ENCODE measurements at places on chromosomes 4 and X. TPM values are rescaled to one million over a fixed set of nuclear protein-coding genes. Genes with fewer than 3 reads are reported as not detected.

DNA sequence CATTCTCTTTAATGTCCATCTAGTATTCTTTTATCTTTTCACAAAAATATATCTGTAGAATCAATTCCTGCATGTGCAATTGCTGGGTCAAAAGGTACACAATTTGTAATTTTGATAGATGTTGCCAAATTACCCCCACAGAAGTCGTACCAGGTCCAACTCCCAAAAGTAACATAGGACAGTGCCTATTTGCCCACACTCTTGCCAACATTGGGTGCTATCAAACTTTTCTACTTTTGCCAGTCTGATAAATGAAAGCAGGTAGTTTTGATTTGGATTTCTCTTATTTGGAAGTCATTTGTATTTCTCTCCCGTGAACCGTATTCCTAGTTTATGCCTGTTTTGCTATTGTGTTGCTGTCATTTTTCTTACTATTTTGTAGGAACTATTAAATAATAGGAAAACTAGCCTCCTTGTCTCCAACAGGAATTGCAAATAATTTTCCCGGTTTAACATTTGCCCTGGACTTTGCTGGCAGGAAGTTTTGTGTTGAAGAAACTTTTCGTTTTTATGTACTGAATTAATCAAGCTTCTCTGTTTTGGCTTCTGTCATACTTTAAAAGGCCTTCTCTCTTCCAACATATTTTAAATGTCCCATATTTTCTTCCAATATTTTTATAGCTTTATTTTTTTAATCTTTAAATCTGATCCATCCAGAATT is 33.1 kb downstream of the ZNF275 start:
- H3K4me1 ChIP-seq: no peaks in the 10 kb centered on the region
- no peaks in the 10 kb centered on the region for H3K36me3 ChIP-seq
- DNase-seq: no peak
- no peak overlapping the region for H3K4me3 ChIP-seq
- H3K27ac ChIP-seq: no peak overlapping the region
- H3K27me3 ChIP-seq: no peaks in the 10 kb centered on the region

- no peak overlapping the region for H3K27ac ChIP-seq
- H3K4me1 ChIP-seq: no peaks in the 10 kb centered on the region
- no peak for DNase-seq
- no peak overlapping the region for H3K4me3 ChIP-seq
- no peaks in the 10 kb centered on the region for H3K27me3 ChIP-seq
Measured at GRCh38 chrX:109710181-109710580, 22.9 kb downstream of the ACSL4 start.

DNA sequence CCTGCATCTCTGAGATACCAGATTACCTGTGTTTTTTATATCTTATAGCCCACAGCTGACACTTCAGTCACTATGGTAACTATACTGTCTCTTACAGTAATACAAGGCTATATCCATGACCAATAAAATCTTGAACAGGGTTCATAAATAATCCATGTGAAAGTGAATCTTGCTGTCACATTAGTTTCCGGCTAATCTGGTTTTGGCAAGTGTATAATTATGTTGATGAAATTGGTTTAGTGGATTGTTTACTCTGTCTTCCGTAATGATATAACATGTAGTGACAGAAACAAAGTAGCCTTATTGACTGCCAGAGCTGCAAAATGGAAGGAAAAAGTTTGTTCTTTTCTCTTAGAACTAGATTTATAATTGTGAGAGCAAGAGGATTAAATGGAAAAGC is 686.6 kb upstream of the PABPC4L start:
- DNase-seq: no peak
- H3K4me3 ChIP-seq: no peak overlapping the region
- H3K4me1 ChIP-seq: no peaks in the 10 kb centered on the region
- no peaks in the 10 kb centered on the region for H3K36me3 ChIP-seq

DNA sequence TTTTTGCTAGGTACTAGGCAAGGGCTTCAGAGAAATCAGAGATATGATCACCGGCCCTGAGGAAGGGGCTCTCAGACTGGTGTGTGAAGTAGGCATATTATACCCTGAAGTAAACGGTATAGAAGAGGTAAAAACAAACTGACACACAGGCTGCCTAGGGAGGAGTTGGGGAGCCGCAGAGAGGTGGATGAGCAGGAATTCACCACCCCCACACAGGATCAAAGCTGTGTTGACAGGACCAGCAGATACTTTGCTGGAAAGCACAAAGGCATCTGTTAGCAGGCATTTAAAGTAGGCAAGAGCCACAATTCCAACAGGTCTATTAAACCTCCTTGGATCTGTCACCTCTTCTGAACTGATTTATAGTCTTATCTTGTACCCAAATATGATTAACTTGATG is 71.8 kb upstream of the GPR34 start:
- H3K36me3 ChIP-seq: no peaks in the 10 kb centered on the region
- H3K4me1 ChIP-seq: no peaks in the 10 kb centered on the region
- DNase-seq: no peak
- no peak overlapping the region for H3K27ac ChIP-seq
- H3K4me3 ChIP-seq: no peak overlapping the region

DNA sequence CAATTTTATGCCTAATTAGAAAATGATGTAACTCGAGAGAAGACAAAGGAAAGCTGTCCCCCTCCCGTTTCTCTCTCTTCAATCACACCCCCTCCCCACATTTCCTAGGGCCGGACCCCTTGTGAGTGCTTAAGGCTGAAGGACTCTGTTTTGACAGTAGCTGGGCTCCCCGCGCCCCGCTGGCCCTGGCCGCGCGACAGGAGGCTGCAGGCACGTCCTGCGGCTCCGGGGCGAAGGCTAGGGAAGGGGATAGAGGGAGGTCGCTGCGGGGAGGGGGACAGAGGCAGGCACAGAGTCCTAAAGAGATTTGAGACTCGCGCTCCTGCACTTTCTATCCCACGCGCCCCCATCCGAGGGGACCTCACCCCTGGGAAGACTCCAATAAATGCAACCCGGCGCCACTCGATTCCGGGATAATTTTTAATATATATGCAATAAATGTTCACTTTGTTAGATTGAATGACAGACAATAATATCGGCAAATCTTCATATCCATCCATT is 56.2 kb upstream of the TMEM33 start:
- peaks cover 18% of the 10 kb centered on the region for H3K4me1 ChIP-seq
- peaks cover 99% of the 10 kb centered on the region for H3K27me3 ChIP-seq
- no peak overlapping the region for H3K27ac ChIP-seq
- no peak overlapping the region for H3K4me3 ChIP-seq

DNA sequence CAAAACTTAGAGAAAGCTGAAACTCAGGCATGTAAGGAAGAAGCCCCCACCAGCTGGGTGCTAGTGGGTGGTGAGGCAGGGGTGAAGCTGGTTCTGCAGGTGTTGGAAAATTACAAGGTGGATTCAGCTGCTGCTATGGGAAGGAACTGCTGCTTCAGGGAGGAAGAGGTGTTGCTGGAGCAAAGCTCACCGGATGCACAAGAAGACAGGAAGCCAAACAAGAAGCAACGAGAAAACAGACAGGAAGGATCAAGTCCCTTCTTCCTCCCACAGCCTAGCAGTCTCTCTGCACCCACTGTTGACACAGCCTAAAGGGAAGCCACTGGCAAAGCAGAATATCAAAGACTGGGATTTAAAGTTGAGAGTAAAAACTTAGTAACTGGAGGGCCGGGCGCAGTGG is 100.2 kb upstream of the JADE1 start:
- H3K36me3 ChIP-seq: no peaks in the 10 kb centered on the region
- no peaks in the 10 kb centered on the region for H3K4me1 ChIP-seq
- H3K4me3 ChIP-seq: no peak overlapping the region

- H3K27me3 ChIP-seq: no peaks in the 10 kb centered on the region
- no peak overlapping the region for H3K27ac ChIP-seq
- H3K4me1 ChIP-seq: peaks cover 3% of the 10 kb centered on the region
- DNase-seq: no peak
- no peaks in the 10 kb centered on the region for H3K36me3 ChIP-seq
Measured at GRCh38 chr4:129261584-129261983, 165.6 kb downstream of the C4orf33 start.

GRCh38 chr4:11628093-11628725 is 199.5 kb upstream of the HS3ST1 start:
- H3K27ac ChIP-seq: no peak overlapping the region
- no peak overlapping the region for H3K4me3 ChIP-seq
- no peak for DNase-seq
- peaks cover 3% of the 10 kb centered on the region for H3K4me1 ChIP-seq
- no peaks in the 10 kb centered on the region for H3K27me3 ChIP-seq

- DNase-seq: no peak
- H3K4me3 ChIP-seq: no peak overlapping the region
- no peaks in the 10 kb centered on the region for H3K36me3 ChIP-seq
- no peak overlapping the region for H3K27ac ChIP-seq
- H3K4me1 ChIP-seq: no peaks in the 10 kb centered on the region
Measured at GRCh38 chr4:164136180-164136616, 617.7 kb upstream of the SMIM31 start.

The MSX1 gene
- total RNA-seq: 0.41 TPM

The MAEA gene
- 211 TPM for total RNA-seq

The TSPAN7 gene
- total RNA-seq: 26.9 TPM

All from transverse colon (tissue), 4 donors.